Uterus (tissue), 4 donors: ENCODE measurements at places on chromosomes 12 and 14. TPM values are rescaled to one million over a fixed set of nuclear protein-coding genes. Genes with fewer than 3 reads are reported as not detected.

The P2RX7 gene
- 1.0 TPM for total RNA-seq

The KLRC4 gene
- total RNA-seq, result not detected

The HVCN1 gene
- total RNA-seq, result 18.1 TPM

The TOMM20L gene
- total RNA-seq, result not detected

The MMP19 gene
- 5.6 TPM for total RNA-seq

The CCND2 gene
- 128 TPM for total RNA-seq

The KRT72 gene
- total RNA-seq, result 0.51 TPM

The CIPC gene
- 71.8 TPM for total RNA-seq

The KRT86 gene
- total RNA-seq, result 0.35 TPM

The ATG2B gene
- 36.2 TPM for total RNA-seq

The RBP5 gene
- not detected for total RNA-seq

The SYCP3 gene
- not detected for total RNA-seq

The PMEL gene
- total RNA-seq, result 2.9 TPM

The IRAK3 gene
- 39.7 TPM for total RNA-seq

The LDHB gene
- 300 TPM for total RNA-seq

The APOLD1 gene
- 88.8 TPM for total RNA-seq

The LMNTD1 gene
- not detected for total RNA-seq

The SLC4A8 gene
- total RNA-seq, result 1.3 TPM

The LRIG3 gene
- total RNA-seq, result 42.0 TPM

The NKX2-8 gene
- total RNA-seq, result not detected

The NUAK1 gene
- total RNA-seq, result 9.4 TPM

The UBR7 gene
- total RNA-seq, result 55.2 TPM

The A2ML1 gene
- not detected for total RNA-seq

The GPR84 gene
- 0.27 TPM for total RNA-seq

The CBLN3 gene
- 1.3 TPM for total RNA-seq
